ENCODE measurements at places on chromosomes 6 and 20.

- DNase-seq, result no peak
Measured at GRCh38 chr20:57071283-57071731, 195.1 kb downstream of the BMP7 start.

DNA sequence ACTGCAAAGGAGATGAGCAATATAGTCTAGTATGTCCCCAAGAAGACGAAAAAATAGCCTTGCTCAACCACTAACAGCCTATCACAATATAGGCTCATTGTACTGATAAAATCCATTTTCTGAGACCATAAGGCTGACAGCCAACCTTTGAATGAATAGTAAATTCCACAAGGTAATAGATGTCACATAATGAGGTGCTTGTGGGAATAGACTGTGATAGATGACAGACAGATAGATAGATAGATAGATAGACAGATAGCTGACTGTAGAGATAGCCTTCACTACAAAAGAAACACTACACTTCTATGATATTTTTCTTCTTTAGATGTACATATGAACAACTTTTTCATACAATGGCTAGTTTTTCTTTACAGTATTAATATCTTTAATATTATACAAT is 760.3 kb upstream of the NRSN1 start:
- DNase-seq, result no peak

GRCh38 chr6:2984738-2985406 is 13.5 kb upstream of the SERPINB6 start:
- DNase-seq, result no peak

DNA sequence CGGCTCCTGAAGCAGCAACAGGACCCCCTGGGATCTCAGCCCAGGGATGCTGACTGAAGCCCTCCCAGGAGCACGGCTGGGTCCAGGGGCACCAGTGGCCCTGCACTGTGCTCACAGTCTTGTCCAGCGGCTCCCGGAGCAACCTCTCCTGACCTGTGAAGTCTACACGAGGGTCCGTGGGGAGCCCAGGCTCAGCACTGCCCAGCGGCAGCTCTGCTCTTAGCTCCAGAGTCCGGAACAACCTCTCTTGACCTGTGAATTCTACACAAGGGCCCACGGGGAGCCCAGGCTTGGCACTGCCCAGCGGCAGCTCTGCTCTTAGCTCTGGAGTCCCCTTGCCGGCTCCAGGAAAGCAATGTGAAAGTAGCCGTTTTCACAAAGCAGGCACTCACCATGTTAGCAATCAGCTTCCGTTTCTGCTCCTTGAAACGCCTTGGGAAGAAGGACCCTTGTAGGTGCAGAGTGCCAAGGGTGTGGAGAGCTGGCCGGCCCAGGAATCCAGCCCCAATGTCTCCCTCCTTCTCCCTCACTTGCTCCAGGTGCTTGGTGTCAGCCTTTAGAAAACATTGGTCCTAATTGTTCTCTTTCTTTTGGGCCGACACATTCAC is 310.9 kb downstream of the CDH4 start:
- no peak for DNase-seq

- no peak for DNase-seq
Measured at GRCh38 chr6:37192666-37193065, 22.7 kb downstream of the PIM1 start.

GRCh38 chr20:38732981-38733380 is 8.7 kb downstream of the SLC32A1 start:
- no peak for DNase-seq

GRCh38 chr20:6341491-6341890 is 218.7 kb upstream of the FERMT1 start:
- no peak for DNase-seq

DNA sequence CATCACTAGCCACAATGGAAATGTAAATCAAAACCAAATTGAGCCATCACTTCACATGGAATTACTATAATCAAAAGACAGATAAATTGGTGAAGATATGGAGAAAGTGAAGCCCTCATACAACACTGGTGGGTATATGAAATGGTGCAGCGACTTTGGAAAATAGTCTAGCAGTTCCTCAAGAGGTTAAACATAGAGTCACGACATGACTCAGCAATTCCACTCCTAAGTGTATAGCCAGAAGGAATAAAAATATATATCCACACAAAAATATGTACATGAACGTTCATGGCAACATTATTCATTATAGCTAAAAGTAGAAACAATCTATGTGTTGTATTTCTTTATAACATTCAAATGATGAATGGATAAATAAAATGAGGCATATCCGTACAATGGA is 33.1 kb upstream of the SH3BGRL2 start:
- DNase-seq, result no peak

DNA sequence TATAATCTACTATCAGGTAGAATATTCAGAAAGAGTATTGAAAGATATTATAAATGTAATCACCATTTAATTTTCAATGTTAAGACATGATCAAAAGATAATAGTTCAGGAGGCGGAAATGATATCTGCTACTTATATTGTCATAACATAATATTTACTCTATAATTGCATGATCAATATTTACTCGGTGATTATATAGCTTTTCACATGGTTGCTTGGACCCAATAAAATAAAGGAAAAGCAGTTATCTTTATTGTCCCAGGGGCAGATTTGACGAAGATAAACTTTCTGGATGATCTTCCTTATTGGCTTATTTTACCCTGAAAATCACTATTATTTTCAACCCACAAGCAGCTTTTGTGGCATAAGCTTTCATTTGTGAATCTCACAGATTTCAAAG is 350.4 kb downstream of the HACE1 start:
- DNase-seq, result no peak

- no peak for DNase-seq
Measured at GRCh38 chr20:15645816-15646215, 927.4 kb downstream of the KIF16B start.

- no peak for DNase-seq
Measured at GRCh38 chr6:69012876-69013275, 377.8 kb downstream of the ADGRB3 start.
